ENCODE measurements at places on chromosomes 13 and 19.
A peak's percentile ranks its signal among the peaks of the same experiment; 100 is the strongest.

- no peak for DNase-seq
Measured at GRCh38 chr13:42380420-42381164, 108.6 kb downstream of the AKAP11 start.

- peak; percentile 99 for DNase-seq
Measured at GRCh38 chr19:12681074-12681987, at the start of gene DHPS. Gene DHPS, minus strand, starts transcription at chr19:12681880. Its CDS starts 114 bp downstream, at chr19:12681766.

- DNase-seq: peak; percentile 70
Measured at GRCh38 chr19:6048793-6049405, 61.4 kb downstream of the RFX2 start.

GRCh38 chr13:102355251-102355650 is 46.6 kb downstream of the FGF14 start:
- peak; percentile 2 for DNase-seq

DNA sequence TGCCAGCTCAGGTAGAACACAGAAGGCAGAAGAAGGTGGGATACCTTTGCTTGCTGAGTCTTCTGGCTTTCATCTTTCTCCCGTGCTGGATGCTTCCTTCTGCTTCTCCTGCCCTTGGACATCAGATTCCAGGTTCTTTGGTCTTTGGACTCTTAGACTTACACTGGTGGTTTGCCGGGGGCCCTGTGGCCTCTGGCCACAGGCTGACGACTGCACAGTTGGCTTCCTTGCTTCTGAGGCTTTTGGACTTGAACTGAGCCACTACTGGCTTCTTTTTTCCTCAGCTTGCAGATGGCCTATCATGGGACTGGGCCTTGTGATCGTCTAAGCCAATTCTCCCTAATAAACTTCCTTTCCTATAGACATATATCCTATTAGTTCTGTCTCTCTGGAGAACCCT is 19.8 kb upstream of the ZNF331 start:
- no peak for DNase-seq
